ENCODE measurements at places on chromosomes 4 and X.
A peak's percentile ranks its signal among the peaks of the same experiment; 100 is the strongest.

DNA sequence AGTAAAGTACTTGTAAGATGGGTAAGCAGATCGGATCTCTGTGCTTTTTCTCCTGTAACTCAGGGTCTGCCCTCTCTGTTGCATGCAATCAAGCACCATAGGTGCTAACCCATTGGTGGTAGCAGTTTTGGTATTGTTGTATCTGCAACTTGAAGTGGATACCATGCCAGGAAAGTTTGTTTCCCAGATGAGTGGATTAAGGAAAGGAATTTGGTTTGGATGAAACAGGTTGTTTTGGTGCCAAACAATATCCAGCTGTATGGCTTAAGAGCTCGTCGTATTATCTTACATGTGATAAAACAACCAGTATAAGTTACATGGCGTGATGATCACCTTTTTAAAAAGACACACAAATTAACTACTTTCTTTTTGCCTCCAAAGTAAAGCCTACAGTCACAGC lies 280.9 kb upstream of the TENM3 start:
- DNase-seq, result peak; percentile 10

GRCh38 chrX:69028006-69028760 lies 137.1 kb downstream of the PJA1 start:
- no peak for DNase-seq

DNA sequence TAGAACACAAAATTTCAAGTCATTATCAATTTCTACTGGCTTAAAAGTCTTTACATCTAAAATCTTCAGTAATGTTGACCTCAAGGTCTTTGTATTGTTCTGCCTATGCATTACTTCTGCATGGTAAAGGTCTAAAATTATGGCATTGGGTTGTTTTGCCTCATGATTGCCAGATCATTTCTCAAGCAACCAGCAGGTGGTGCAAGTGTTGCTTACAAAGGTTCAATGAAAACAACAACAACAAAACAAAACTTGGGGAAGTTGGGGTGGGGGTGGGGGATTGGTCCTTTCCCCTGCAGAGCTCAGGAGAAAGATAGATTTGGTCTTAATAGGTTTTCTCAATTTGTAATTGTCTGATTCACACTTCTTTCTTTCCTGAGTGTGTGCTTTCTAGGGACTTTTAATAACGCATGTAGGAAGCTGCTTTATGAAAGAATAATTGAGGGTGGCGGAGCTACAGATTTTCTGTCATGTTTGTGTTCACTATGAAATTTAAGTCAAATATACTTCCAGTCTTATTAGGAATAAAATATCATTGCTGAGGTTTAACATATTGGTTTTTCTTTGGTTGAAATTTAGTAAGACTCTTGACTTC lies 145.1 kb downstream of the COL4A5 start:
- DNase-seq, result peak; percentile 1

GRCh38 chr4:99612281-99612680 lies 37.7 kb downstream of the MTTP start:
- no peak for DNase-seq

DNA sequence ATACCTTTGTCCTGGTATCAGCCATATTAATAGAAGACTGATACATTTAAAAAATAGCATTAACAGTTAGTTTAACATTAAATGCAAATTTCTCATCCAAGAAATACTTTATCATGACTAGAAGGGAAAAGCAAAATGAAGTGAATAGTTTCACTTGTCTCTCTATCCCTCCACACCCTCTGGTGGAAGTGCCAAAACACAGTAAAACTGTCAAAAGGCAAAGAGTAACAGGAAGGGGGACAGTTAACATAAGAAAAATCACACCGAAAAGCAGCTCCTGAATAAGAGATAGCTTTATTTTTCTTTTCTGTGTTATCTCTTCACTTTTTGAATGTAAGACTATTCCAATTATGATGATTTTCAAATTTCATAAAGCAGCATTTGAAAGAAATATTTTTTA lies 187.2 kb downstream of the FBXW7 start:
- DNase-seq, result peak; percentile 22

DNA sequence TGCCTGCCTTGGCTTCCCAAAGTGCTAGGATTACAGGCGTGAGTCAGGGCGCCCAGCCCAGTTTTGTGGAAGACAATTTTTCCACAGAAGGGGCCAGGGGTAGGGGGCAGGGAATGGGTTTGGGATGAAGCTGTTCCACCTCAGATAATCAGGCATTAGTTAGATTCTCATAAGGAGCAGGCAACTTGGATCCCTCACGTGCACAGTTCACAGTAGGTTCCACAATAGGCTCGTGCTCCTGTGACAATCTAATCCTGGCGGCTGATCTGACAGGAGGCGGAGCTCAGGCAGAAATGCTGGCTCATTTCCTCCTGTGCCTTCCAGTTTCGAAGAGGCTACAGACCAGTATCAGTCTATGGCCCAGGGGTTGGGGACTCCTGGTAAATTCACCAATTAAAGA lies 491.6 kb upstream of the AADAT start:
- no peak for DNase-seq

- no peak for DNase-seq
Measured at GRCh38 chrX:105696870-105697269, 125.5 kb upstream of the NRK start.

- no peak for DNase-seq
Measured at GRCh38 chr4:128521156-128521555, 233.5 kb upstream of the PGRMC2 start.

DNA sequence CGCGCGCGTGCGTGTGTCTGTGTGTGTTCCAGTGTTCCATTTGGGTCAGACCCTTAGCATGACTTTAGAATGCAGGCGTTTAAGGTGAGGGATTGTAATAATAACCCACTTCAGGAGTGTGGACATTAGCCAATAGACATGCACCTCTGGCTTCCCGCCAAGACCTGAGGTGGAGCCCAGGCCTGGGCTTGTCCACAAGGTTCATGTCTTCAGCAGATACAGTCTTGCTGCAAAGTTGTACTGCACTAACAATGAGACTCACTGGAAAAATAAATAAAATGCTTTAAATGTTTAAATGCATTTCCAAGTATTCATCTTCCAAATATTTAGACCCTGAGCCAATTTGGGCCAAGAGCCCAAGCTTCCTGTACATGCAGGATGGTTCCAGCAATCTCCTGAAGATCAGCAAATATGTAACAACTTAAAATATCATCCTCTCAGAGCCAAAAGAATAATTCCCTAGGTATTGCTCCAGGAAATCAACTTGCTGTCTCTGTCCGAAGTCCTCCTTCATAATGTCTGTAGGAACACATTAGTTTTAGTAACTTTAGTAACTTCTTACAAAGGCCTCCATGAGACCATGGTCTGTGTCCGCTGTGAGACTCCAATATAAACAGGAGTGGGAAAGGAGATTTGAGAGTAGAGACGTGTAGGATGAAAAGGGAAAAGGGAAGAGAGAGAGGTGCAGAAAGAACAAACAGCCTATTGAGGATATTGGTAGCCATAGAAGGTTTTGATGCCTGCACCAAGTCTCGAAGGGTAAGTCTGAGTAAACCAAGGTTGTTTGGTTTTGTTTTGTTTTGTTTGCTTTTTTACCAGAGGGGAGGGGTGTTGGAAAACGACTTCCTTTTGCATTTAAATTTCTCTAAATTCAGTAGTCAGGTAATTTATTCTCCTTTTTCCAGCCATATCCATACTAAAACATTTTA lies 98.5 kb upstream of the KLF3 start:
- peak; percentile 64 for DNase-seq

DNA sequence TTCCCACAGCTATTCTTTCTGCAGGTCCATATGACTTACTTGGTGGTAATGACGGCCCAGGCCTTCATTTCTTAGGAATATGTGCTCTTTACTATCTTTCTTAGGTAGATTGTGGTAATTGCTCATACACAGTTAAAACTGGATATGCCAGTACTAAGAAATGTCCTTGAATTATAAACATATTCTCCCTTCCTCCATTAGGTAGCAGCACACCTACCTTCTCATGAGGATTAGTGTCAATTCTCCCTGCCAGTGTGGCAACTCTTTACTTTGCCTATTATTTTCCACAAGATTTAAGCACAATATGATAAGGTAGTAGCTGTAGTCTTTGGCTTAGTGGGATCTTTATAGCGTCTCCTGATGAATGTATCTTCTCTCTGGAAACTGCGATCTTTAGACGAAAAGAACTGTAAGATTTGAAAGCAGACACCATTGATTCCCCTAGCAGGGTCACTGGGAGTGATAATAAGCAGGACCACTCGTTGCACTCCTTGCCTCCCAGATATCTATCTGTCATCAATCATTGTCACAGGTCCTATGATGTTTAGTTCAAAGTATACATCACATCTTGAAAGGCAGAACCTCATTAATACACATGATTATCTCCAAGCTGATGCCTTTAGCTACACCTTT lies 1240.7 kb downstream of the C4orf33 start:
- peak; percentile 7 for DNase-seq

DNA sequence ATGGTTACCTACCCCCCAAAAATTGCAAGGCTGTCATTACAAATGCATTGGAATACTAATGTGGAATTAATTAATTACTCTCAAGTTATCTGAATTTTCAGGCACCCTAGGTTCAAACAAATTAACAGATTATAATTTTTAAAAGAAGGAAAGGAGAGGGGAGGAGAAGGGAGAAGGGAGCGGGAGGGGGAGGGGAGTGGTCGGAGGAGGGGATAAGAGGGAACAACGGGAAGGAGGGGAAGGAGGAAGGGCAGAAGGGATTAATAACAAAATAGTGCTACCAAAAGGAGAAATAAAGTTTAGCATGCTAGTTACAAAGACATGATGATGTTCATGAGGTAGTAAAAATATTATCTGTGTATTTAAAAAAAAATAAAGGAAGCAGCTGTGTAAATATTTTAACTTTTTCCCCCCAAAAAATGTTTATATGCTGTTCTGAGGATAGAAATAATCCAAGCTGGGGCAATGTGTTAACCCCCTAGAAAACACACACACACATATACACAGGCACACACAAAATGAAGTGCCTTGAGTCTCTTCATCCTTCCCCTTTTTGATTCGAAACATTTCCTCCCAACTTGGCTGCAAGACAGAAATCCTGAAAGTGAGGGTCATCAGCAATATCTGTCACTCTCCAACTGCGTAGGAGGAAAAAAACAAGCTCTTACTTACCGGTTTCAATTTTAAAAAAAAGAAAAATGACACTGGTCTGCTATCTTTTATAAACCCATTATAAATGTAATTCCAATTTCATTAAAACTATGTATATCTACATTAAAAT lies 58.8 kb downstream of the PPP3CA start:
- DNase-seq, result no peak

- peak; percentile 72 for DNase-seq
Measured at GRCh38 chrX:16573781-16574180, 76.2 kb upstream of the S100G start.
